Activated CD4-positive, alpha-beta T cell treated with anti-CD3 and anti-CD28 coated beads, Interleukin-2, Interleukin-6, amounts not matched to agents 100 ng/mL and 50 ng/mL, durations not matched to agents 16 hours and 8 hours (primary cell): ENCODE measurements at places on chromosomes 5 and 9.

DNA sequence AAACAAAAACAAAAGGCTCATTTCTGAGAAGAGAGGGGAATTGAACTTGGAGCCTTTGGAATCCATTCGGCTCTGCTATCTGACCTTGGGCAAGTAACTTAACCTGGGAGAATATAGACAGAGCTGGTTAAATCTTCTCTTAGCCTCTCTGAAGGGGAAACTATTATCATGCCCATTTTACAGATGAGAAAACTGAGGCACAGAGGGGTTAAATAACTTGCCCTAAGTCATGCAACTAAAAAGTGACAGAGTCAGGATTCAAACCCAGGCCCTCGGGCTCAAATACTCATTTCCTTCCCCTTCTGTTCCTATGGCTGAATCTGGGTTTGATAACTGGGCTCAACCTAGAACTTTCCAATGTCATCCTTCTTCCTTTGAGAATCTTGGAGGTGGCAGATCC, 291.3 kb upstream of the MSX2 start:
- DNase-seq: no peak

- no peak for DNase-seq
Observed at GRCh38 chr5:1314564-1314982, 19.7 kb upstream of the TERT start.

DNA sequence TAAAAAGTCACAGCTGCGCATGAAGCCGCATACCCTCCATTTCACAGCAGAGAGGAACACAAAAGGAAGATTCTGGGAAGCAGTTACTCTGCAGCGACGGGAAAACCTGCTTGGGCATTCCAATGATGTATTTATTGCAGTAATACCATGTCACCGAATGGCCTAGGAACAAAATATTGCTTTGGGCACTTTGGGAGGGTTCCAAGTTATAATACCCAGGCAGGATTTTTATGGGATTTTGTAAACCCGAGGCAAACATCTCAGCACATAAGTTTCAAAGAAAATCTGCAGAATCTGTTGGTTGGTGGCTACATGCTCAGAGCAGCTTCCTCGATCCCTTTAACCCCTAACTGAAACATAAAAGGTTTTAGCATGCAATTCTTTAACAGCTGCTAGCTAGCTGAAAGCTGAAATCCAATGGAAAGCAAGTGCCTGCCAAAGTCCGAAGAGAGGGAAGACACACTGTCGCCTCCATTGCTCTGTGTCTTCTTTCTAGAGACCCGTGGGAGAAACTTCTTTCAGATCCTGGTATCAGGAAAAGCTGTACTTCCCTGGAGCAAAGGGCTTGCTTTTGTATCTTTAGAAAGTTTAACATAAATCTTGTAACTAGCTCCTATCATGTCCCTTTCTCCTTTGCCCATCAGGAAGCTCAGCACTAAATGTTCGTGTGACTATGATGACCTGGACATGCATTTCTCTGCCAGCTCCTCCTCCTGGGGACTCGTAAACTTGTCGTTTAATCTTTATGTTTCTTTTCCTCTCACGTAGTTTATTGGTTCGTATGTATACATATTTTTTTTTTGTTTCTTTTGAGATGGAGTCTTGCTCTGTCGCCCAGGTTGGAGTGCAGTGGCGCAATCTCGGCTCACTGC, 195.0 kb downstream of the MAPKAP1 start:
- no peak for DNase-seq

DNA sequence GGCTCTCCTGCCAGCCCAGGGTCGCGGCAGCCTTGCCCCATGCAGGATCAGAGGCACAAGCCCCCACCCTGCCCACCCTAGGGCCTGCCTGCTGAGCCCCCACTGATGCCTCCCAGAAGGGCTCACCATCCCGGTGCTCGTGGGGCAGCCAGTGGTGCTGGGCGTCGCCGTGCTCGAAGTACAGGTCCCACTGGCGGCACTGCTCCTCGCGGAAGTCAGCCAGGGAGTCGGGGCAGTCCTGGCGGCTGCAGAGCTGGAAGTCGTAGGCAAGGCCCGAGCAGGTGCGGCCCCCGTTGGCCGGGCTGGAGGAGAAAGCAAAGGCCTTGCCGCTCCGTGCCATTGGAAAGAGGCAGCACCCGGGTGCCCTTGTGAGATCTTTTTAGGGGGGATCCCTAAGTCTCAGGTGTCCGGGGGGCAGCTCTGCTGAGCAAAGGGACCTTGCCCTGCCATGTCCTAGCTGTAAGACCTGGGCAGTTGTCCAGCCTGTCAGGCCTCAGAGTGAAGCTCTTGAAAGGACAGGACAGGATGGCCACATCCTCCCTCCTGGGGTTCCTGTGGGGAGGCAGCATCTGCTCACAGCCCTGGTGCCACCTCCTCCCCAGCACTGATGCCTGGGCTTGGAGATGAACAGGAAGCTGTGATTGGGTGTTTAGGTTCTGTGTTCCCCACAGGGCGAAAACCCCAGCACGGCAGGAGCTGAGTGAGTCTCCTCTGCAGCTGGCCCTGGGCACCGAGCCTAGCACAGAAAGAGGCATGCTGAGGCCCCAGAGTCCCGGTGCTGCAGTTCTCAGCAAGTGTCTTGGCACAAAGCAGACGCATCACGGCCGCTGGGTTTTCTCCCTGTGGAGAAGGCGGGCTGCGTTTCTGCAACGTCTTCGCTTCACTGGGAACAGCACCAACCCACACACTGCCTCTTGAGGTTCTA, 77.7 kb downstream of the ZNF354C start:
- no peak for DNase-seq

DNA sequence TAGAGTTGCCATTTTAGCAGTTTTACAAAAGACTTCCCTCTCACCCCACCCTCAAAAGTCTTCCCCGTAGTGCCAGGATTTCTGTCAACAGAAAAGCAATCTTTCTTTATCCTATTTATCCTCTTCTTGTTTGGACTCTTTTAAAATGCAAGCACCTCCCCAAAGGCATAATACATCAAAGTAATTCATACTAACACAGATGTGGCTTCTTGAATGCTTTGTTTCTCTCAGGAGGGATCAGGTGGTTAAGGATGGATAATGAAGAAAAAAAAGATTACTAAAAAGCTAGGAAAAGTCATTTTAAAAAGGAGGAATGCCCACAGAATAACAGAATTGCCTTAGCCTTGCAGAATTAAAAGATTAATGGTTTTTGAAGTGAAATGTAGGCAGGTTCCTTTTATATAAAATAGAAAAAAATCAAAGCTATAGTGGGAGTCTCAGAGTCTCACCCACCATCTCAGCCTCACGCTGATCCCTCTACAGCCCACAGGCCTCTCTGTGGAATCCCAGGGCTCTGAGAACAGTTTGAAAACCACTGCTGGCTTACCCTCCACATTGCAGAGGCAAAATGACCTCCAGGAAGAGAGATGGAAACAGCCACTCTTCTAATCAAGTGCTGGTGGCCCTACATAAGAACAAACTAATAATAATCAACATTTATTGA, 102.2 kb downstream of the GCNT1 start:
- DNase-seq: no peak

- DNase-seq: no peak
Observed at GRCh38 chr5:160641405-160641804, 210.6 kb downstream of the ATP10B start.

DNA sequence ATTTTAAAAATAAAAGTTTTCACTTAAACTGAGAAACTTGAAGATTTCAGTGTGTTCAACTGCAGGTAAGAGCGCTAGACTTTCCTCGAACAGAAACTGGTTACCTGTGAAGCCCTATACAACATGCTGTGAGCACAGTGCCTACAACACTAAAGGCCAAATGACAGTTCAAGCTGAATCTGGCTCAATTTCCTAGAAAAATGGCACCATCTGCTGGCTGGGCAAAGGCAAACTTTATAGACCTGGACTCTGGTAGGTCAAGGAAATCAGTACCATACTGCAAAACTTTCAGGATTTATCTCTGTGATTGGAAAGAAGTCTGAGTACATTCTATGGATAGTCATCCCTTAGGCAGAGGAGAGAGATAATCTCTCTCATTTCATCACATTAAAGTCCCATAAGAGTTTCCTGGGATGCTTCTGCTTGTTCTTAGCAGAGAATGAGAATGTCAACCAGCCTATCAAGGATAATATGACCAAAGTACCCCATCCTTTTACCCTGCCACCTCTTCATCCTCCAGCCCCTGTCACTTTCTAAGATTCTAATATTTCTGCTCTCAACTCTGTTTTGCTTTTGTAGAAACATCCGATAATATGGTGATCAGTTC, 31.8 kb upstream of the FOXB2 start:
- DNase-seq: peak; percentile 37
